ENCODE measurements at places on chromosomes 5 and 9.

GRCh38 chr5:149439899-149440542, 60.9 kb upstream of the IL17B start:
- no peak for DNase-seq

DNA sequence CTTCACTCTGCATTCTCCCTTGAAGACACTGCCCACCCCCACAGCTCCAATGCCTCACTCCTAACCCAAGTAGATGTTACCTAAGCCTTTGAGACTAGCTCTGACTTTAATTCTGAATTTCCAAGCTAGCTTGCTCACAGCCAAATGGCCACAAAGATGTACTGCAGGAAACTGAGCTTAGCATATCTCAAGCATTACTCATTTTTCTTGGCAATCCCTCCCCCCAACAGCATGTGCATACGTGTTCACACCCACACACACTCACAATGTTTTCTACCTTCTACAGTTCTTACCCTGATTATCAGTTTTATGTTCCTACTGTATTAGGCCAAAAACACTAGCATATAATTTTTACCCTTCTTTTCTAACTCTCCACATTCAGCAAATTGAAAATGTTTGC, 13.7 kb upstream of the GRIA1 start:
- DNase-seq: no peak

DNA sequence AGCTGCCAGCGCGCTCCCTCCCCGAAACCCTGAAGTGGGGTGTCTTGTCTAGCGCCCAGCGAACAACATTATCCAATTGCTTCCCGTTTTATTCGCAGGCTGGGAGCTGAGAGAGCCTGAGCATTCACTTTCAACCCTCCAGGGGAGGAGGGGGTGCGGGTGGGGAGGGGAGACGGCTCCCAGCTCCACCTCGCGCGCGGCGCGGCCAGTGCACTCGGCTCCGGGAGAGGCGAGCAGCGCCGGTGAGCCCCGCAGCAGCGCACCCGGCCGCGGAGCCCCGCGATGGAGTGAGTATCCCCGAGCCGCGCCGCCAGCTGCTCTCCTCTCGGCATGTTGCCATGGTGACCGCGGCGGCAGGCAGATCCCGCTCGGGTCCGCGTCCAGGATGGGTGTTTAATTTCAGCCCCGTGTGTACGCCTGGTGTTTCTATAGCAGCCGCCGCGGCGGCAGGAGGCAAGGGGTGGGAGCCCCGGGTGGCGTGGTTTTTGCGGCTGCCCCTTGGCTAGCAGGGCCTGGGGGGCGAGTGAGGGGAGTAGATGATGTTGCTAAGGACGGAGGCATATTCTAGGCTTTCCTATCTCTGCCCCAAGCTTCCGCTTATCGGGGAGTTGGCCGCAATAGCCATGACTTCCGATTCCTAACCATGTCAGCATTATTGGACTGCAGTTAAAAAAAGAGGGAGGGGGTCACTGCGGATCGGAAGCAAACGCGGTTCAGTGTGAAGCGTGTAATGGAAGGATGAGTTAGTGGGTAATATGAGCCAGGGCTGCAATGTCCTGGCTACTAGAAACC, 139.2 kb upstream of the PALM2AKAP2 start:
- peak; percentile 47 for DNase-seq

GRCh38 chr5:99032234-99033013, 103.6 kb upstream of the CHD1 start:
- no peak for DNase-seq

- DNase-seq: no peak
Observed at GRCh38 chr5:2109566-2109965, 226.8 kb upstream of the IRX4 start.

- DNase-seq: no peak
Observed at GRCh38 chr5:10563945-10564837, at the start of gene ANKRD33B. TSS of gene ANKRD33B (plus strand) at chr5:10564070. CDS start at chr5:10564468, 398 bp downstream.

- DNase-seq: no peak
Observed at GRCh38 chr9:134564431-134565170, 77.0 kb upstream of the COL5A1 start.

DNA sequence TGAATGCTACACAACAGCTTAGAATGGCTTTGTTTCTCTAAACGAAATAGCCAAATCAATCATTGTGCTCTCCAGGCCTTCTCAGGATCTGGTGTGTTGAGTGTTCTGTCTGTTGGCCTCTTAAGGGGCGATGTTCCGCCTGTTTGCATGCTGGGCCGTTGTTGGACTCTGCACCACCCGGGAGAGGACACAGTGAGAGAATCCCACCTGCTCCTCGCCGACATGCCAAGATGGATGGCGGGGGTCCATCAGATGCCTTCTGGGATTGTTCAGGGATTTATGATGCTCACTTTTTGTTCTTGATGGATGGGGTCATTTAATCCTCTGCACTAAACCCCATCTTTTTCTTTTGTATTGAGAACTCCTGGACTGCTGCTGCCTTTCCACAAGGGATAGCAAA, 159.9 kb downstream of the NTRK2 start:
- DNase-seq: no peak

DNA sequence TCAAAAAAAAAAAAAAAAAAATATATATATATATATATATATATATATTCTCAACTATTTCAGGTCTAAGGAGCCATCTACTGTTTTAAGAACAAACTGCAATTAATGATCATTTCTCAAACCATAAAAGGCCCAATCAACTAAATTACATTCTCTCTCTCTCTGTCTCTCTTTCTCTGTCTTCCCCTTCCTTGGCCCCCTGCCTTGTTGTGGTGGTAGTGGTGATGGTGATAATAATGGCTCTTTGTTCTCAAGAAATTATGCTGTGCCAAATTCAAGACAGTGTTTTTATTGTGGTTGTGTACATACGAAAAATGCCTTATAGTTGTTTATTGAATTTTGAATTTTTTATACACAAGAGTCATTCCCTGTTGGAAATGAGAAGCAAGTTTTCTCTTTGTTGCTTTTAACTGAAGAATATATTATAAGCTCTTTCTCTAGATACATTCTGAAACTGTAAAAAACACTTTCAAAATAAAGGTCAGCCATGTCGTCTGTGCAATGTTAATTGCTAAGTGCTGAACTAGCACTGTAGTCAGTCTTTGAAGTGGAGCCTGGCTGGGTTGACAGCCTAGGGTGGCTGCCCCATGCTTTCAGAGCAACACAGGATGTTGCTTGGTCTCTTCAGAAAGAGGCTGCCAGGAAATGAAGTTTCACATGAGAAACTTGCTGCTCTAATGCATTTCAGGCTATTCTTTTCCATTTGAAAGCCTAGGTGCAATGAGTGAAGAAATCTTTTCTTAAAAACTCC, 96.0 kb downstream of the HINT1 start:
- no peak for DNase-seq

GRCh38 chr9:115167175-115167574, 49.2 kb upstream of the TNC start:
- no peak for DNase-seq

GRCh38 chr5:158133369-158133768, 274.4 kb upstream of the CLINT1 start:
- no peak for DNase-seq

- DNase-seq: no peak
Observed at GRCh38 chr5:127891942-127892341, 188.8 kb downstream of the CCDC192 start.

DNA sequence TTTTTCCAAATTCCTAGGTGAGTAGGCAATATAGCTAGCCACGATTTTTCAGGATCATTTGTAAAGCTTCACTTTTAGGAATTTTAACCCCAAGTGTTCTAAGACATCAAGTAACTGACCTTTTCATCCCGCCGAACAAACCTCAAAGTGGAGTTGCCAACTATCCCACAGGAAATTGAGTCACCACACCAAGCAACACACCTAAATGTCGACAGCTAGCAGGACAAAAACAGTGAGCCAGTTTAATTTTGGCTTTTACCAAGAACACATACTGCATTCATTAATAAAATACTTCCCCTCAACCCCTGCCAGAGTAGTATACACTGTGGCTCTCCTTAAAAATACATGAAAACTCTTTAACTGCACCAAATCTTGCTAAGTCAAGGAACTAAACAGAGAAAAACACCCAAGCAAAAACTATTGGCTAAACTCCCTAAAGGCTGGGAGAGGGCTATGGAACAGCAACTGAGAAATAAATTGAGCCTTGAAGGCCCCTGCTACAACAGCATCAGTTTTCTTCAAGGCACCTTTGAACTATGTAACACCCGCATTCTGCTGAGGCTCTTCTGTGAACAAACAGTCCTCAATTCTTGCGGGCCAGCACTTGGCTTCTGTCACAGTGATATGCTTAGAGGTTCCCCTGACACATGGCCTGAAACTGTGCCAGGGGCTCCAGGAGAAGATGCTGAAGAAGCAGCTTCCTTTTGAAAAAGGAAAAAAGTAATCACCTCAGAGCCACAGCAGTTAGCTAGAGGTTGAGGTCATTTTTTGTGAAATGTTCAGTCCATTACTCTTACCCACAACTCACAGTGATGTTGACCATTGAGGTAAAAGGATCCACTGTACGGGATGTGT, 459.6 kb downstream of the RAB3C start:
- no peak for DNase-seq

DNA sequence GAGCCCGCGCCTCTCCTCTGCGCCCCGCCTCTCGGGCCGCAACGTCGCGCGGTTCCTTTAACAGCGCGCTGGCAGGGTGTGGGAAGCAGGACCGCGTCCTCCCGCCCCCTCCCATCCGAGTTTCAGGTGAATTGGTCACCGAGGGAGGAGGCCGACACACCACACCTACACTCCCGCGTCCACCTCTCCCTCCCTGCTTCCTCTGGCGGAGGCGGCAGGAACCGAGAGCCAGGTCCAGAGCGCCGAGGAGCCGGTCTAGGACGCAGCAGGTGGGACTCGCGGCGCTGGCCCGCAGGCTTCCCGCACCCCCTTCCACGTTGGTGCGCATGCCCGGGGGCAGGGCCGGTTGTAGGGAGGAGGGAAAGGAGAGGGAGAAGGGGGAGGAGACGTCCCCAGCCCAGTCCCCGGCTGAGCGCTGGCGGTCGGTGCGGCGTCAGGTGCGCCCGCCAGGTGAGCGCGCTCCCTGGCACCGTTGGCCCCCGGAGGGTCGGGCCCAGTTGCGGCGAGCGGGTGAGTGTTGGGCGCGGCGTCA, at the start of gene OCLN:
Gene OCLN, plus strand, starts transcription at position 400 of the 532 bp plus-strand sequence. CDS start 11,455 bp downstream, outside the sequence.
- peak; percentile 69 for DNase-seq

DNA sequence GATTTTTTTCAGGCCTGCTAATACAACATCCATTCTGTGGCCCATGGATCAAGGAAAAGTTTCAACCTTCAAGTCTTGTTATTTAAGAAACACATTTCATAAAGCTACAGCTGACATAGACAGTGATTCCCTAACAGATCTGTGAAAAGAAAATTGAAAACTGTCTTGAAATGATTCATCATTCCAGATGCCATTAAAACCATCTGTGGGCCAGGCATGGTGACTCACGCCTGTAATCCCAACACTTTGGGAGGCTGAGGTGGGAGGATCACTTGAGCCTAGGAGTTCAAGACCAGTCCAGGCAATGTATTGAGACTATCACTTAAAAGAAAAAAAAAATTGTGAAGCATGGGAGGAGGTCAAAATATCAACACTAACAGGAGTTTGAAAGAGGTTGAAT, 6.0 kb downstream of the RAPGEF6 start:
- DNase-seq: no peak

DNA sequence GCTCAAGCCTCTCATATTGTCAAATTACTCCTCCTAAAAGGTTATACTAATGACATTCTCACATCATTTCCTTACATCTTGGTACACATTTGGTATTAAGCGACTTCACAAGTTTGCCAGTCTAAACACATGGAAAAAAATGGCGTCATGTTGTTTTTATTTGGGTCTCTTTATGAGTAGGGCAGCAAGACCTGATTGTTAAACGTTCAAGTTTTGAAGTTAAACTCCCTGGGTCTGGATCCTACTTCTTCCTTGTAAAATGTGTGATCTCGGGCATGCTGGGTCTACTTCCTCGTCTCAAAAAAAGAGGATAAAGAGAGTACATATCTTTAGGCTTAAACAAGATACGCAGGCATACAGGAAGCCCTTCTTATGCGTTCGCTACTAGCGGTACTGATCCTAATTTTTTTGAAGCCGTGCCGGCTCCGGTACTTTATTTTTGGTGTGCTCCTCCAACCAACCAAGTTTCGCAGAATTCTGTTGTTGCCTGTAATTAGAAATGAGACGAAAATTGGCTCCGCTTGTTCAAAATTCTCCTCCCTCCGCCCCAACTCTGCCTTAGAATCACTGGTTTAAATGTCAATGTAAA, 596 bp upstream of the CDC37L1 start:
- no peak for DNase-seq
